ENCODE measurements at places on chromosomes 1 and 21. TPM values are rescaled to one million over a fixed set of nuclear protein-coding genes. Genes with fewer than 3 reads are reported as not detected.

DNA sequence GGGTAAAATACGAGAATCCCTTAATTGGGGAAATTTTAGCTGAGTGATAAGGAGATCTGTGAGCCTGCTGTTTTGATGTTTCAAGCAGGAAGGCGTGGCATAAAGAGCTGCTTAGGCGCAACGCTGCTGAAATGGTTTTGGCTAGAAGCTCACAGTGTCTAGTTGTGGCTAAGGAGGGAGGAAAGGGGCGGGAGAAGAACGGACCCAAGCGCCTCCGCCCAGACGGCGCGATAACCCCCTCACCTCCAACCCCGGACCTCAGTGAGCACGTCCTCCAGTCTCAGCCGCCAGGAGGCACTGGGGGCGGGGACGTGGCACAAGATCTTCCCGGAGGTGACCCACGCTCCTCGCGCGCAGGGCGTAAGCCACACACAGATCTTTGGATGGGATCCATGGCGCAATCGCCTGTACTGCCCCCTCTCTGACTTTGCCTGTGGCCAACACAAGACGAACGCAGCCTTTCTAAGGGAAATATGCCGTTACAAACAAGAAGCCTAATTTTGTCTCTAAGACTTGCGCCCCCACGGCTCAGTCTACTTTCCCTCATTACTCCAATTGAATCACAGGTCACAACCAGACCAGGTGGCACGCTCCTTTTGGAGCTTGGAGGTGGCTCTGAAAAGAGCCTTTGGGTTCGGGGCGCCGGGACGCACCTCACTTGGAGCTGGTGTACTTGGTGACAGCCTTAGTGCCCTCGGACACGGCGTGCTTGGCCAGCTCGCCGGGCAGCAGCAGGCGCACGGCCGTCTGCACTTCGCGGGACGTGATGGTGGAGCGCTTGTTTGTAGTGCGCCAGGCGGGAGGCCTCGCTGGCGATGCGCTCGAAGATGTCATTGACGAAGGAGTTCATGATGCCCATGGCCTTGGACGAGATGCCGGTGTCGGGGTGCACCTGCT lies 23.4 kb upstream of the RNF187 start:
- peaks cover 100% of the 10 kb centered on the region for H3K27me3 ChIP-seq
- DNase-seq = no peak
- H3K4me3 ChIP-seq = peak overlapping the region; percentile 3
- peaks cover 23% of the 10 kb centered on the region for H3K4me1 ChIP-seq
- no peak overlapping the region for H3K27ac ChIP-seq

- H3K4me1 ChIP-seq = peaks cover 10% of the 10 kb centered on the region
- no peaks in the 10 kb centered on the region for H3K27me3 ChIP-seq
- no peak overlapping the region for H3K4me3 ChIP-seq
- no peaks in the 10 kb centered on the region for H3K36me3 ChIP-seq
- H3K27ac ChIP-seq = no peak overlapping the region
Measured at GRCh38 chr1:169119405-169119804, 12.9 kb downstream of the ATP1B1 start.

DNA sequence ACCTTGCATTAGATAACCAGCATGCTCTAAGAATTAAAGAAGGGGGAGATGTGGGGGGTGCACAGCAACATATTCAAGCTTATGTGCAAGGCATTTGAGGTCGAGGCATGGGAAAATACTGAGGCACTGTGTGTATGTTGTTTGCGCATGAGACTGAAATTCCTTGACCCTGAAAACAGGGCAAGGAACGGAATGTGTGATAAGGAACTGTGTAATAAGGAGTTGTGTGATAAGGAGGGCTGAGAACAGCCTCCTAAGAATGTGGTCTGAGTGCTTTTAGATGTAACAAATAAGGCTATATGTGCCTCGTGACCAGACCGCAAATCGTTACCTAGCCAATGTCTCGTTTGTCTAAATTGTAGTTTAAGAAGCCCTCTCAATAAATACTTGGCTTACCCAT lies 26.5 kb upstream of the ITLN1 start:
- no peak overlapping the region for H3K27ac ChIP-seq
- H3K4me3 ChIP-seq = no peak overlapping the region
- no peak for DNase-seq
- H3K27me3 ChIP-seq = no peaks in the 10 kb centered on the region

DNA sequence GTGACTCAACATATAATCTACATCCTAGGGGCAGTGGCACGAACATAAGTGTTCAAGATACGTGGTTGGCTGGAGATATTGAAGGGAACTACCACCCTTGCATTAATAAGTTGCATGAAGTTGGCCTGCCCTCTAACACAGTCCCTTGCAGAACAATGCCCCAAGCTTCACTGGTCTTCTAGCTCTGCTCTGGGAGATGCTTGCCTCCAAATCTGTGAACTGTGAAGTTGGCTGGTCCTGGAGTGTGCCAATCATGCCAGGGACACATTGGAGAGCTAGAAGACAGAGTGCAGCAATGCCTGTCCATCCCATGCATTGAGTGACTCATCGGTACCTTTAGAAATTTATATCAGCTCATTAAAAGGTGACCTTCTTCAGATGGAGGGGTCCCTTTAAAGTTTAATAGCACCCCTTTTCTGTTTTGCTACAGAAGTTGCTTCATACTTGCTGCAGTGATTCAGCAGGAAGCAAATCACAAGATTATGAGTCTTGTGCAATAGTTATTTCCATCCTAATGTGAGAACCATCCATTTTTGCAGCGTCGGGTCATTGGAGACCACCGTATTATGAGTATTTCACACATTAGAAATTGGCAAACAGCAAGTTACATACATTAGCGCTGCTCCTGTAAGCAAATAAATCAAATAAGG lies 55.2 kb upstream of the KAZN start:
- H3K27me3 ChIP-seq = no peaks in the 10 kb centered on the region
- no peaks in the 10 kb centered on the region for H3K36me3 ChIP-seq
- DNase-seq = peak; percentile 44
- no peak overlapping the region for H3K4me3 ChIP-seq
- no peaks in the 10 kb centered on the region for H3K4me1 ChIP-seq
- H3K27ac ChIP-seq = no peak overlapping the region

GRCh38 chr21:15638856-15639549 lies 90.8 kb upstream of the USP25 start:
- no peak overlapping the region for H3K27ac ChIP-seq
- no peaks in the 10 kb centered on the region for H3K36me3 ChIP-seq
- H3K27me3 ChIP-seq = no peaks in the 10 kb centered on the region
- H3K4me3 ChIP-seq = no peak overlapping the region
- DNase-seq = peak; percentile 51
- no peaks in the 10 kb centered on the region for H3K4me1 ChIP-seq

- DNase-seq = no peak
- no peaks in the 10 kb centered on the region for H3K4me1 ChIP-seq
- H3K27ac ChIP-seq = no peak overlapping the region
- no peak overlapping the region for H3K4me3 ChIP-seq
- no peaks in the 10 kb centered on the region for H3K27me3 ChIP-seq
- H3K36me3 ChIP-seq = no peaks in the 10 kb centered on the region
Measured at GRCh38 chr1:3418600-3418999, 35.9 kb upstream of the ARHGEF16 start.

DNA sequence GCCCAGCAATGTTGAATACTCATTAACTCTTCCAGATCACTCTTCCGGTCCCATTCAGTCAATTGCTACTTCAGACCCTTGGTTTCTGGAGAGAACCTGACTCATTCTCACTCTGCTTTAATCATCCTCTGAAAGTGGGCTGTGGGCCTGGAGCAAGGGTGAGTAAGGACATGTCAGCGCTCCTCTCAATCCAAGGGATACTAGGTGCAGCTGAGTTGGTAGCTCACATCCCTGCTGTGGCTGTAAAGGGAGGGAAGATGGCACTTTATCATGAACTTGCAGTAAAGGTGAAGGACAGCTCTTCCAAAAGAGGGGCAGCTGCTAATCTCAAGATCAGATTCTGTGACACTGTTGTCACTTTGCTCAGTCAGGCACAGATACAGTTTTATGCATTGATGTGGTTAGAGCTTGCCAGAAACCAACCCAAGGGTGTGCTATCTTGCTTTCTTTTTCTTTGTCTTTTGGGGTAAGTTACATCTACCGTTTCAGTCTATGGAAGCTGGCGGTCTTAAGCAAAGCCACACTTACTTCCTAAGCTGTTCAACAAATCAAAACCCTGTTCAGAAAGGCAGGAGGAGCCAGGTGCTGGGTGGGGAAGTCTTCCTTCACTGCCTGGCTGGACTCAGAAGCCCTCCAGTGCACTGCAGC lies 26.5 kb upstream of the NTPCR start:
- no peaks in the 10 kb centered on the region for H3K4me1 ChIP-seq
- H3K27me3 ChIP-seq = no peaks in the 10 kb centered on the region
- H3K4me3 ChIP-seq = no peak overlapping the region
- DNase-seq = no peak
- H3K27ac ChIP-seq = no peak overlapping the region

GRCh38 chr1:7281821-7282220 lies 489.3 kb upstream of the VAMP3 start:
- no peaks in the 10 kb centered on the region for H3K4me1 ChIP-seq
- no peak for DNase-seq
- no peak overlapping the region for H3K4me3 ChIP-seq
- no peaks in the 10 kb centered on the region for H3K36me3 ChIP-seq

DNA sequence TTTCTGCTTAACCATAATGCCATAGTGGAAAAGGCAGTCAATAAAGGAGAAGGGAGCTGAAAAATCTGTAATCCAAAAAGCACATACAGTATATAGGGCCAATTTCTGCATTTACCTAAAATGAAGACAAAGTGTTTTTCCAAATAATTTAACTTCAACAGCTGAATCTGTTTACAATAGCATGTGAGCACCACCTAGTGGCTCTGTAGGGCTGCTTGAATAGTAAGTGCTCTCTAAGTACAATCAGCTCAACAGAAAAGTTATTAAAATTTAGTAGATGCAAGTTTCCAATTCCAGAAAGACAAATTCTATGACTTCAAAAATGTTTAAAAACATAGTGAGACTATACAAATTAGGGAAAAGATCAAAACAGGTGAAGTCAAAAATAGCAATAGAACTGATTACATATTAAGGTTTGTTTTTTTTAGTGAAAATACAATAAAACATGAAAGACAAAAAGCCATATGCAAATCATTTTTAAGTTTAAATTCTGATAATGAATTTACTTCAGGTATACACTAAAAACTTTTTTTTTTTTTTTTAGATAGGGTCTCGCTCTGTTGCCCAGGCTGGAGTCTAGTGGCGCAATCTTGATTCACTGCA lies 220.0 kb downstream of the SETD4 start:
- H3K36me3 ChIP-seq = no peaks in the 10 kb centered on the region
- DNase-seq = no peak
- H3K27ac ChIP-seq = no peak overlapping the region

DNA sequence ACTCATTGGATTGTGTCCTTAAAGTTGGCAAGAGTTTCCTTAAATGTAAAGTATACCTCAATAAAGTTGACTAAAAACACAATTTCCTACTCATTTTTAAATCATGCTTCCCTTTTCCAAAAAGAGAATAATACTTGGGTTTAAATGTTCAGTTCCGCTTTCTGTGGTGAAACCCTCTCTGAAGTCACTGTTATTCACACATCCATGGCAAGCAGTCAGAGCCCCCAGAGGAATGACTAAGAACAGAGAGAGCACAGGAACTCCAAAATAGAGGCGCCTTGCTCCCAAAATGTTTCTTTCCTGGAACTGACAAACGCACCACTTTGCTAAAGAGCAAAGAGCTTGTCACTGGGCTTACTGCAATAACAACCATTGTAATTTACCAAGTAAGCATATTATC lies 142.5 kb downstream of the TIAM1 start:
- no peaks in the 10 kb centered on the region for H3K27me3 ChIP-seq
- no peak for DNase-seq
- peaks cover 19% of the 10 kb centered on the region for H3K4me1 ChIP-seq
- H3K36me3 ChIP-seq = no peaks in the 10 kb centered on the region
- H3K4me3 ChIP-seq = no peak overlapping the region

DNA sequence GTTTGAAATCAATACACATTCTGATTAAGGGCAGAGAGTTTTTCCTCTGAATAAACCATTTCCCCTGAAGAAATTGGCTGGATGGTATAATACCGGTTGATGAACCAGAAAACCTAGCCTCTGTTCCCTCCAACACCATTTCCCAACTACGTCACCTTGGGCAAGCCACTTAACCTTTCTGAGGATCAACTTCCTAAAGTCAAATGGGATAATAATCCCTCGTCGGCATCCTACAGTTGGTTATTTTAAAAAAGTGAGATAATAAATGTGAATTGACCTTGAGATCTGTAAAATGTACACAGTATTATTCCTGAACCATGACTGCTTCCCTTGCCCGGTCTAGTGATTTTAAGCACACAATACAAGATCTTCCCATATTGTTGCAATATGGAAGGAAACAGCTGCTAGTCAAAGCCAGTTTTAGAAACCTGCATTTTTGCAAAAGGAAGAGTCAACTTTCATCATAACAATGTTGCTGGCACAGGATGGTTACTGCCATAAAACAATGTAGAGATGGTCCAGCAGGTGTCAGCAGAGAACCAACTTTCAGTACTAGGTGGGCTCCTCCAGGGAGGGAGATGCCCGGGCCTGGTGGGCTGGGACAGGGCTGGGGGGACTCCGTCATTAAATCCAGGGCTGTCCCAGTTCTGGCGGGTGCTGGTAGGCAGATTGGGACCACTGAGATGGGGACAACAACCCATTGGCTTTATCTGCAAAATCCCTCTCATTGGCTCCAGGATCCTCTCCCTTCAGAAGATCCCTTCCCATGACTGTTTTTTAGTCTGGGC lies 5.2 kb upstream of the HLX start:
- no peak overlapping the region for H3K27ac ChIP-seq
- H3K4me3 ChIP-seq = no peak overlapping the region
- no peaks in the 10 kb centered on the region for H3K36me3 ChIP-seq
- H3K27me3 ChIP-seq = peaks cover 7% of the 10 kb centered on the region

GRCh38 chr1:180854001-180854400 lies 58.7 kb upstream of the KIAA1614 start:
- no peak for DNase-seq
- H3K36me3 ChIP-seq = no peaks in the 10 kb centered on the region
- H3K4me3 ChIP-seq = no peak overlapping the region
- no peaks in the 10 kb centered on the region for H3K4me1 ChIP-seq
- H3K27ac ChIP-seq = no peak overlapping the region

- DNase-seq = no peak
- no peaks in the 10 kb centered on the region for H3K36me3 ChIP-seq
- no peaks in the 10 kb centered on the region for H3K27me3 ChIP-seq
- H3K4me3 ChIP-seq = no peak overlapping the region
- peaks cover 27% of the 10 kb centered on the region for H3K4me1 ChIP-seq
Measured at GRCh38 chr1:94806441-94806871, 13.7 kb upstream of the SLC44A3 start.

Gene RNF186
- not detected for total RNA-seq

- H3K36me3 ChIP-seq = no peaks in the 10 kb centered on the region
- H3K4me3 ChIP-seq = no peak overlapping the region
- no peaks in the 10 kb centered on the region for H3K27me3 ChIP-seq
- H3K27ac ChIP-seq = no peak overlapping the region
- H3K4me1 ChIP-seq = no peaks in the 10 kb centered on the region
Measured at GRCh38 chr1:97050506-97050905, 328.9 kb downstream of the PTBP2 start.

DNA sequence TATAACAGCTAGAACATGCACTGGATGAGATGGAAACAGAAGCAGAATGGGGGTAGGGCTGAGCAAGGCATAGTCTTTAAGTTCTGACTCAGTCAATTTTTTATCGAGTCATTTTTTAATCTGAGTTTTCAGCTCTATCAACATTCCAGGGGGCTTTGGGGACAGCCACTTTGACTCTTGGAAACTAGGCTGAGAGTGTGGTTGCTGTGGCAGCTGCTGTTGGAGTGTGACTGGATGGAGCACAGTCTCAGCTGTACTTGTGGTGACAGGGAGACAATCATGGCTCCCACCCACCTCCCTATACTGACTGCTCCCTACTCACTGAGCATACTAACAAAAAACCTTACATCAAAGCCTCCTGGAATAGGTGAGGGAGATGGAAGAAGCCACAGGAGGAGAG lies 25.0 kb downstream of the GJA5 start:
- H3K36me3 ChIP-seq = no peaks in the 10 kb centered on the region
- H3K4me1 ChIP-seq = no peaks in the 10 kb centered on the region
- H3K27ac ChIP-seq = no peak overlapping the region
- peaks cover 6% of the 10 kb centered on the region for H3K27me3 ChIP-seq

All from left lung (tissue), 14 donors.